ENCODE measurements at places on chromosomes 1 and 21.

DNA sequence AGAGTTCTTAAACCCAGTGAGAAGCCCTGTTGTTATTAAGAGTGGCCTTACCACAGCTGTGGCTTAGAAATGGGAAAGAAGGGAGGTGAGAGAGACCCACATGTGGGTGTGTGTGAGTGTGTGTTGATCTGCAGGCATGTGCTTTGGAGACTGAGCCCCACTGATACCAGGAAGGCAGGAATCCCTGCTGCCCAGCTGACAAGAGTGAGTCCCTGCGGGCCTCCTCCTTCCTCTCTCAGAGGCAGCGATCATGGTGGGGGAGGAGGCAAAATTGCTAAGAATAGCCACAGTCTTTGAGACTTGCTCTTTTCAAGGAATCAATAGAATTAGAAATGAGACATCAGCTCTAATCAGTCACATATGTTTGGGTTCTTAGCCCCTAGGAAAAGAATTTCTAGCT is 87.0 kb upstream of the WARS2 start:
- peak; percentile 83 for DNase-seq

DNA sequence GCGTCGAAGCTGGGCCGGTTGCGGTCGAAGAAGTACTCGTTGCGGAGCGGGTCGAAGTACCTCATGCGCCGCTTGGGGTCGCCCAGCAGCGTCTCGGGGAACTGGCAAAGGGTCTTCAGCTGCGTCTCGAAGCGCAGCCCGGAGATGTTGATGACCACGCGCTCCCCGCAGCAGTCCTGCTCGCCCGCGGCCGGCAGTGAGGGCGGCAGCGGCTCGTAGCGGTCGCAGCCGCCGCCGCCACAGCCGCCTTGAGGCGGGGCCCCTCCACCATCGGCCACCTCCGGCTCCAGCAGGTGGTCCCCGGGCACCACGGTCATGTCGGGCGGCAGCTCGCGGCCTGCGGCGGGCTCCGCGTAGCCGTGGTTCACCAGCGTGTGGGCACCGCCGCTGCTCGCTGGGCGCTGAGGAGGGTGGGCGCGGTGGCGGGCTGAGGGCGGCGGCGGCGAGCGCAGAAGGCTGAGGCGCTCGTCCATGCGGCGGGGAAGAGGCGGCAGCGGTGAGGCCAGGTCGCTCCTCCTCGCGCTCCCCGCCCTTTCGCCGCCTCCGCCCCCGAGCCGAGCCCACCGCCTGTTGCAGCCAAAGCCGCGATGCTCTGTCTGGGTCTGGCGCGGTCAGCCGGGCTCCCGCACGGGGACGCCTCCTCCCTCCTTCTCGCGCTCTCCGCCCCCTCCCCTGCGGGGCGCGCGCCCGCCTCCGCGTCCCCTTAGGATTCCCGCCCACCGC is at the start of gene KCNA3:
Gene KCNA3 (minus strand): TSS at position 604 of the 723 bp plus-strand sequence. CDS start 131 bp downstream, at position 473.
- no peak for DNase-seq

DNA sequence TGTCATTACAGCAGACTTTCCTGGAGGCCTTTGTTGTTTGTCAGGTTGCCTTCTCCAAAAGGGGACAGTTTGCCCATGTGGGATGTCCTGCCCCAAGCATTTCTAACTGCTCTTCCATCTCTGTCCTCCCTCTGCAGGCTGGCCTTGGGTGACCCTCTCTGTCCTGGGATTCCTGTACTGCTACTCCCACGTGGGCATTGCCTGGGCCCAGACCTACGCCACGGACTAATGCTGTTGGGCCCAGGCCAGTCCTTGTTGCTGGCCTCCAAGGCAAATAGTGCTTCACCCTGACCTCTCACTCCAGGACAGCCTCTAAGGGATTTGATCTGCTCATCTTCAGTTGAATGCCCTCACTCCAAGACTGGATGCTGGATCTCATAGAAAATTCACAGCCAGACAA is 345.4 kb downstream of the HHAT start:
- no peak for DNase-seq

DNA sequence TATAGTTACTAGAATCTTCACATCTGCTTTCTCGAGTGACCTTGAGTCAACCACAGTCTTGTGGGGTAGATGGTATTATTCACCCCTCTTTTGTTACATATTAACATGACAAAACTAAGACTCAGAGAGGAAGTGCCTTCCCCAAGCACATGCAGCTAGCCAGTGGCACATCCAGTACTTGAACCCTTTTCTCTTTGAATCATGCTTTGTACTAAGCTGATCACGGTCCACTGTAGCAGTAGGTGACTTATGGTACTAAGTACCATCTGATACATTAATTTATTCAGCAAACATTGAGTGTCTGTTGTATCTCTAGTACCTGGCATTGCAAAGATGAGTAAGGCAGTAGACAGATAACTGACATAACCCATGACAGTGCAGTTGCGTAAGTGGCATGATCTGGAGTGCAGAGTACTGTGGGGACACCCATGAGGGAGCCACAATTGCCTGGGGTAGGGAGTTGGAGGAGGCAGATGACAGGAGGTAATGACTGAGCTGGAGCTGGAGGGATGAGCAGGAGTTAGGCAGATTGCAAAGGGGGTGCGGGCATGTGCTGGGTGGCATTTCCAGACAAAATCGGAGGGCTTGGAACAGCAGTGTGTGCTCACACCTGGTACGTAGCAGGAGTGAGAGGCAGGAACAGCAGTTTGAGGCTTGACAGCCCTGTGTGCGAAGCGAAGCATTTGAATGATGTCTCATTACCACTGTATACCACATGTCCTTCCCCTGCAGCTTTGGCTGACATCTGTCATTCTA is 29.8 kb downstream of the UCK2 start:
- DNase-seq = peak; percentile 45

- no peak for DNase-seq
These were observed 28.8 kb downstream of the TOR1AIP1 start for GRCh38 chr1:179910934-179911333.
